ENCODE measurements at places on chromosomes 3 and 15.

DNA sequence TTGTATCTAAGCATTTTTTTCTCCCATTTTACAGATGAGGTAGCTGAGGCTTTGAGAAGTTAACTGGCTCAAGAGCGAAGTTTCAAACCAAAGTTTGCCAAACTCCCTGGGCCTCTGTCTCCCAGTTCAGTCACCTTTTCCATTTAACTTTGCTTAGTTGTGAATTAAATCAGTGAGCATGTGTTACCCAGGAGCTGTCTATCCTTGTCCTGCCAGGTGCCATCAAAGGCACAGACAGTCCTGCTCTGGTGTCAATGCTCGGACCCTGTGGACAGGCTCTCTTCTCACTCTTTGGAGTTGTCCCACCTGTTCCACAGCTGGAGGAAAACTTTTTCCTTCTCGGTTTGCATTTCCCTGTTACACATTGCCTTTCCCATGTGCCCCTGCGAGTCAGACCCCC, 8.6 kb downstream of the EPHB1 start:
- no peak for DNase-seq

DNA sequence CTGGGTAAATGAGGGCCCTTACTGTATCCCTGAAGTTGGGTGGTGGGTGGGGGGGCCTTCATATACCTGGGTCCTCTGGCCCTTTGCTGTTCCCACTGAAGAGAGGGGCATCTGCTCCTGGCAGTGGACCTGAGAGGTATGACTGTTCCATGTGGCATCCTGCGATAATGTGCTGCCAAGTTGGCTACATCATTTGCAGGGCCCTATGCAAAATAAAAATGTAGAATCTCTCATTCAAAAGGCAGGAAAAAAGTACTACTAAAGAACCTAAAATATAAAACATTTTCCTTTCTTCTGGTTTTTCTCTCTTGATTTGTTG, 49.2 kb upstream of the RYK start:
- DNase-seq = no peak

DNA sequence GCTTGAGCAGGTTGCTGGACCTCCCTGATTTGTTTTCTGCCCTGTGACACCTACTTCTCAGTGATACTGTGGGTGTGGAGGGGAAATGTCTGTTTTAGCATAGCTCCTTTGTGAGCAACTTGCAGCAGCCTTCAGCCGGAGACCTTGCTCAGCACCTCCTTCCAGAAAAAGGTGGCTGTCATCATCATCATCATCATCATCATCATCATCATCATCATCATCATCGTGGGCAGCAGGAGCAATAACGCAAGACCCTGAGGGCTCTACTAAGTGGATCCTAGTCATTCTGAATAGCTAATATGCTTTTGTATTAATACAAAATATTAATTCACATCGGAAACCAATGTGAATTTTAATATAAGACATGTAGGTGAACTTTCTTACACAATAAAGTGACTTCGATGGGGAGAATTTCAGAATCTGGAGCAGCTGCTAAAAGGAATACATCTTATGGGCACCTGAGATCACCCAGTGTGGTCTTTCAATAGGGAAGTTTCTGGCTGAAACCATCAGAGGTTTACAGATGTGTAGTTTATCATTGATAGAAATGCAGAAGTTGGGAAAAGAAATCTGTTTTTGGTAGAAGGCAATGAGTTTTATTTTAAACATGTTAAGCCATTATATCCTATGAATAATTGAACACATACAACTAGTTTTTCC, 8.6 kb downstream of the GABRR3 start:
- no peak for DNase-seq

DNA sequence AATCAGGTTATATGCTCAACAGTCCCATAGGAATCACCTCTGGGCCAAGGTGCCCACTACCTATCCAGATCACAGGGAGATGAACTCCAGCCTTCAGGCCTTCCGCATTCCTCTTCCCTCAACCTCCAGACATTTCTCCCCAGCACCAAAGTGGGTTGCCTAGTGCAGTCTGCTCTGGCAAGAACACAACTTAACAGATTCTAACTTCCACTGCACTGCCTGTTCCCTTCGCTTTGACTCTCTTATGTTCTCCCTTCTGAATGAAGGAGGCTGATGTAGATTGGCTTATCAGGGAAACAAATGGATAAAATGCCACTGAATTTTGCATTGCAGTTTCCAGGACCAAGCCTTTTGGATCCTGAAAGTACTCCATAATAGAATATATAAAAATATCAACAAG, 106.3 kb downstream of the SRGAP3 start:
- no peak for DNase-seq

- DNase-seq = no peak
Measured at GRCh38 chr3:1532935-1533606, 440.2 kb downstream of the CNTN6 start.

GRCh38 chr3:102193255-102193654, 241.6 kb upstream of the ZPLD1 start:
- no peak for DNase-seq

DNA sequence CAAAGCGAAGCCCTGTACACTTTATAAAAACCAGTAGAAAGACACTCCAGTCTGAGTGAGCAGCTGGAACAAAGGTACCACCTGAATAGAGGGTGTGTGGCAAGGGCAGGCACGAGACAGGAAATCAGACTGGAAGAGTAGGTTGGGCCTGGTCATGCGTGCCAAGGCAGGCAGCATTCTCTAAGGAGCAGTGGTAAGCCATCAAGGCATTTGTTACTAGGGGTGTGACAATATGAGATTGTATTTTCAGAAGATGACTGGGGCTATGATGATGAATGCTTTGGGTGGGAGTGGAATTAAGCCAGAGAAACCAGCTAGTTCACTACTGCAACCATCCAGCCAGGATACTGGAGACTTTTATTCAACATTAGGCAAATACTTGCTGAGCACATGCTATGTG, 5.0 kb downstream of the JMJD7 start:
- DNase-seq = no peak

DNA sequence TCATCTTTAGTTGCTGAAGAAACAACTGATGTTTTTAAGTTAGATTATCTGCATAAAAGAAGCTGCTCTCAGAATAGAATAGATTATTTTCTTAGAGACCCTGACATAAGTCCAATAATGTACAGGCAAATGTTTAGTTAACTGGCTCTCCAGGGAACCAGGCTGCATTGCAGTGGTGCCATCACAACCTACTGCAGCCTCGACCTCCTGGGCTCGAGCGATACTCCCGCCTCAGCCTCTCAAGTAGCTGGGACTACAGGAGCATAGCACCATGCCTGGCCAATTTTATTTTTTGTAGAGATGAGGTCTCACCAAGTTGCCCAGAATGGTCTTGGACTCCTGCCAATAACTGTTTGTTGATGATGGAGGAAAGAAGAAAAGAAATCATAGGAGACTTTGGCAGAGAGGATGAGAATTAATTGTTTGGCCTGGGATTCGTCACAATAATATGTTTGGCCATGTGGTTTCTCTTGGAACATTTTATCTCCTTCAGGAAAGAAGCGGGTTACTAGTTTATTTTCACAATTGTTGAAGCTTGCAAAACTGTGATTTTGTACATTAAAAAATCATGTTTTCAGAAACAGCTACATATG, 429.2 kb downstream of the CADM2 start:
- DNase-seq = no peak

GRCh38 chr15:96272427-96272826, 58.1 kb upstream of the NR2F2 start:
- DNase-seq = no peak

DNA sequence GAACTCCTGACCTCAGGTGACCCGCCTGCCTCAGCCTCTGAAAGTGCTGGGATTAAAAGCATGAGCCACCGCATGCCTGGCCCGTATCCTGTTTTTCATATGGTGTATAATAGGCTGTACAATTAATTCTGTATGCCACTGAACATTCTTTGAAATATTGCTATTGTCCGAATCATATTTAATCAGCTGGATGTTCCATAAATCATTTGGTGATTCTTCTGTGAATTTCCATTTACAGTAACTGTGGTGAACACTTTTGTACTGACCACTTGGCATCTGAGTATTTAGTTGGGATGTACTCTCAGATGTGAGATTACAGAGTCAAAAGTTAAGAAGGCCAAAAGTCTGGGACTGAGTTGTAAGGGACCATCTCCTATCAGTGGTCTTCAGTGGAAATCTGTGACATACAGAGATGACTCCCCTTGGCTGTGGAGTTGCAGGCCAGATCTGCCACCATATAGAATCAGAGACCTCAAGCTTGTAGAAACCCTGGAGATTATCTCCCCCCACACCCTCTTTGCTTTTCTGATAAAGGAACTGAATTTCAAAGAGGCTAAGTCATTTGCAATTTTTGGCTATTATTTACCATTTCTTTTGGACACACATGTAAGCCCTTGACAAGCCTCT, 25.7 kb upstream of the DYNC1LI1 start:
- peak; percentile 2 for DNase-seq

DNA sequence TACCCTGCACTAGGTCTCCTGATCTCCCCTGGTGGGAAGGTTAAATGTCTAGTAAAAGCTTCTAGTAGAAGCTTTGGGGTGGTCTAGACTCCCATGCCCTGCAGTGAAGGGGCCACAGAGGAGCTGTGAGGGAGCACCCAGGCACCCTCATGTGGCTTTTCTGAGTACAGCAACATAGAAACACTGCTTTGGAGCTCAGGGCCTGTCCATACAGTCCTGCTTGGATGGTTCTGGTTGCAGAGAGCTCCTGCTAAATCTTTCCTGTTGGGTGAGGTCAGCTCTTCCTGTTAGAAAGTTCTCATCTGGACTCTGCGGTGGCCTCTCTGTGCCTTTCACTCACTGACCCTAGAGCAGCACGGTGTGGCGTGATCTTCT, 47.8 kb downstream of the GPD1L start:
- DNase-seq = no peak
